Adrenal gland (tissue), 19 donors: ENCODE measurements at places on chromosomes 5 and 9.

- DNase-seq = no peak
Observed at GRCh38 chr9:113215132-113215531, 5.9 kb downstream of the FKBP15 start.

DNA sequence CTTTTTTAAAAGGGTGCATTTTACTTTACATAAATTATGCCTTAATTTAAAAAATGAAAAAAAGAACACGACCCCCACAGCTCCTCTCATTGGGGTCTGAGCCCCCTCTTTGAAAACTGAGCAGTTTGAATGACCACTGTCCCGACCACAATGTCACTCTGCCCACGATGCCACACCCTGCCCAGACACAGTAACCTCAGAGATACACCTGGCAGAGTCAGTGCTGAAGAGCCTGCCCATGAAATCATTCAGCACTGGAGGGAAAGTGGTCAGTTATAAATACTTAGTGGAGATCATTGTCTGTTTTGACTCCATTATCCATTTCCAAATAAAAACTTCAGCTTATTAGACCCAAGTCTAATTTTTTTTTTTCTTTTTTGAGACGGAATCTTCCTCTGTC, 49.3 kb downstream of the DNAJC21 start:
- DNase-seq = no peak

GRCh38 chr5:153670101-153670500, 179.6 kb downstream of the GRIA1 start:
- no peak for DNase-seq

DNA sequence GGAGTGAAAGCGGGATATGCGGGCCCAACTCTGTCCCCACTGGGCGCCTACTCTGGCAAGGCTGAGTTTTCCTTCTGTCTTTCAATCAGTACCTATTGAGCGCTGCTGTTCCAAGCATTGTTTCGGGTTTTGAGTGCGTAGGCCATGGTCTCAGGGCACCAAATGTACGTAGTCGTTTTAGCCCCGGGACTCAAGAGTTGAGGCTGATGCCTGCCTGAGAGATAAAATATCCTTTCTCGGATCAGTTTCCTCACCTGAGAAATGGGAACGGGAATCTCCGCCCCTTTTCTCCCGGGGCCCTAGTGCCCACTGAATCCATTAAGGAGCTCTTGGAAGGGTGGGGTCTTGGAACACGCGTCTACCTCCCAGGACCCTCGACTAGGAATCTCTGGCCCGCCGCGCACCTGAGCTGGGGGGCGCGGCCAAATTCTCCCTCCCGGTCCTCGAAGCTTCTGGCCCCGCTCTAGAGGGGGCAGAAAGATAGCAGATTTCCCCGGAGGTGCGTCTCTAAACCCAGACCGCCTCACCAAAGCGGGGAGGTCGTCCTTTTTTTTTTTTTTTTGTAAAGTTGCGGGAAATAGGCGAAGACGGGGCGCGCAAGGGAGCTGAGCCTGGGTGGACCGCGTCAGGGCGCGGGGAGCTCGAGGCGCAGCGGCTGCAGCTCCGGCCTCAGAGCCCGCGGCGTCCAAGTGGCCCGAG, 494 bp upstream of the CXXC5 start:
- peak; percentile 18 for DNase-seq

GRCh38 chr9:126354887-126355770, 28.5 kb downstream of the MVB12B start:
- no peak for DNase-seq
